ENCODE measurements at places on chromosomes 4 and X.
A peak's percentile ranks its signal among the peaks of the same experiment; 100 is the strongest.

DNA sequence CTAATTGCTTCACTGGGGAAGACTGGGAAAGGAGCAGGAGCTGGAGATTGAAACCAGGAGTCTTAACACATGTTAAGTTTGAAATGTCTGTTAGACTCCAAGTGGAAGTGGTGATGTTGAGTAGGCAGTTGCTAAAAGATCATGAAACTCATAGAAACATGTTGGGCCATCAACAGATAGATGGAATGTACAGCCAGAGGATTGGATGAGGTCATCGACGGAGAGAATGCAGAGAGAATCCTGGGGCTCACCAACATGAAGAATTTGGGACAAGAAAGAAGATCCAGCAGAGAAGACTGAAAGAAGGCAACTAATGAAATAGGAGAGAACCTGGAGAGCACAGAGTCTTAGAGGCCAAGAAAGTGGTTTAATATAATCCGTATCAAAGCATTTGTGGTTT lies 19.4 kb upstream of the TSPAN5 start:
- no peak for DNase-seq

DNA sequence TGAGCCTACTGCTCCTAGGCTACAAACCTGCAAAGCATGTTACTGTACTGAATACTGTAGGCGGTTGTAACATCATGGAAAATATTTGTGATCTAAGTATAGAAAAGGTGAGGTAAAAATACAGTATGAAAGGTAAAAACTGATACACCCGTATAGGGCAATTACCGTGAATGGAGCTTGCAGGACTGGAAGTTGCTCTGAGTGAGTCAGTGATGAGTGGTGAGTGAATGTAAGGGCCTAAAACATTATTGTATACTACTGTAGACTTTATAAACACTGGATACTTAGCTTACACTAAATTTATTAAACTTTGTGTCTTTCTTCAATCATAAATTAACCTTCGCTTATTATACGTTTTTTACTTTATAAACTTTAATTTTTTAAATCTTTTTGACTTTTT lies 3.7 kb downstream of the KIF4A start:
- no peak for DNase-seq

- DNase-seq, result no peak
These were observed 9.6 kb downstream of the SLC25A5 start for GRCh38 chrX:119477812-119478232.

GRCh38 chr4:155600244-155600643 lies 66.4 kb upstream of the GUCY1A1 start:
- no peak for DNase-seq

GRCh38 chr4:150477869-150478268 lies 104.1 kb upstream of the MAB21L2 start:
- DNase-seq, result no peak

DNA sequence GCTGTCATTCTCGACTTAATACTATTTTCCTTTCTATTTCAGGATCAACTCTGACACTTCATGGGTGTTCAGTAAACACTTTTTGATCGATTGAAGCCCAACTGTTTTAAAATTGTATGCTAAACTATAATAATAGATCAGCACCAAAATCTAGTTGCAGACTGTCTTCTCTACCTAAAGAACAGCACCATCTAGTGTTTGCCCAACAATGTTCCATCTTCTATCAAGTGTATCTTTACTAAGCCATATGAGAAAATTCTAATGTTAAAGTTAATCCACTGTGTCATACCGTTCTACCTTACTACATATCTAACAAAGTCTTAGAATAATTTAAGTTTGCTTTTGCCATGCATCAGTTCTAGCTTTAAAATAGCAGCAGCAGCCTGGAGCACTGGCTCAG lies 113.0 kb upstream of the PRDX4 start:
- no peak for DNase-seq

GRCh38 chr4:148056879-148057278 lies 325.0 kb downstream of the ARHGAP10 start:
- DNase-seq, result peak; percentile 54

DNA sequence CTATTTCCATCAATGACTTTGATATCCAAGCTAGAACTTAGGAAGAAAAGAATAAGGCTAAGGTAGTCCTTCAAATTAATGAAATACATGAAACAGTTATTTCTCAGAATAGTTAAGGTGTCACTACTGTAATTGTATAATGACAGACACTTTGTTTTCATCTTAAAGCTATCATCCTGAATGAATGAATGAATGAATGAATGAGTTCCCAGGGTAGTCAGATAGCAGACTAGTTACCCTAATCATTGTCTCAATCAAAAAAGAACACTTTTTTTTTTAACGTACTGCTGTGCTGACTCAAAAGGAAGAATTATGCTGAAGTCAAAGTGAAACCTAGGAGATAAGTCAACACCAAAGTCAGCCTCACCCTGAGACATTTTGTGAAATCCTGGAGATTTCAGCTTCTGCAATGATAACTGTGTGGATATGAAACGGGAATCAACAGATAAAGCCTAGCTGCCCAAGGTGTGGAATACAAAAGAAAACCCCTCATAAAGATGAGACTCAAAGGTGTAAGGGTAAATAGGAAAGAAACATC lies 68.3 kb upstream of the CNKSR2 start:
- DNase-seq, result no peak

Data from hematopoietic multipotent progenitor cell treated with erythropoietin and hydrocortisone succinate and interleukin-3 and kit ligand, for 17 days (in vitro differentiated cells).